ENCODE measurements at places on chromosomes 16 and 17. TPM values are rescaled to one million over a fixed set of nuclear protein-coding genes. Genes with fewer than 3 reads are reported as not detected.

- no peaks in the 10 kb centered on the region for H3K36me3 ChIP-seq
- no peaks in the 10 kb centered on the region for H3K27me3 ChIP-seq
- H3K4me1 ChIP-seq: no peaks in the 10 kb centered on the region
- no peak for DNase-seq
These were observed 98.7 kb downstream of the NPIPB11 start for GRCh38 chr16:29307598-29308507.

DNA sequence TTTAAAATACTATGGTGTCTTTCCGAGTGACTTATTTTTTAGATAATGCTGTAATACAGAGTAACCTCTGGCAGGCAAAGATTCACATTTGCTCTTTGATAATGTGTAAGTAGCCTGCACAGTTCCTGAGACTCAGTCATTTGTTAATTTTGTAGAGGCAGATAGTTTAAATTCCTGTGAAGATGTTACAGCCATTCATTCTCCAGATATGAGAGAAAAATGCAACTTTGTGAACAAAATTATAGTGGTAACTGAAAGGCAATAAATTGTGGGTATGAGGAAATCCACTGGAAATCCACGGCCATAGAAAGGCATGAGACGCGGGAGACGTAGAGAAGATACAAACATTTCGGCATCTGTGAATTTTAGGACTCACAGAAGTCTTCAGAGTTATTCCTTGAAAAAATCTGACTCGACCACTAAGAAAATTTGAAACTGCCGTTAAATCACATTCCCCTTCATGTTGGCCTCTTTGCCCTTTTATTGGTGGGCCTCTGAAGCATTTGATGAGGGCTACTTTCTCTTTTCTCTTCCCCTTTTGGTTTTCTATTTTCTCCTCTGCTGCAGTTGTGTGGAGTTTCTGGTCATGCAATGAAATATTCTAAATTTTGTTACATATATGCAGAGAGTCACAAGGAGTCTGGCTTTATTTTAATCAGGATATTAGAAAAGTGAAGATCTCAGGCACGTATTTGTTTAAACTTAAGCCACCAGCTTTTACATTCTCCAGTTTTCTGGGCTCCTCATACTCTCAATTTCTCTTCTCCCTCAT is 18.8 kb downstream of the HS3ST3A1 start:
- no peak overlapping the region for H3K4me3 ChIP-seq
- no peaks in the 10 kb centered on the region for H3K36me3 ChIP-seq
- H3K4me1 ChIP-seq: no peaks in the 10 kb centered on the region
- H3K27ac ChIP-seq: no peak overlapping the region
- H3K27me3 ChIP-seq: no peaks in the 10 kb centered on the region

Gene PRM2
- total RNA-seq: not detected

Gene PRAC2
- total RNA-seq: not detected

DNA sequence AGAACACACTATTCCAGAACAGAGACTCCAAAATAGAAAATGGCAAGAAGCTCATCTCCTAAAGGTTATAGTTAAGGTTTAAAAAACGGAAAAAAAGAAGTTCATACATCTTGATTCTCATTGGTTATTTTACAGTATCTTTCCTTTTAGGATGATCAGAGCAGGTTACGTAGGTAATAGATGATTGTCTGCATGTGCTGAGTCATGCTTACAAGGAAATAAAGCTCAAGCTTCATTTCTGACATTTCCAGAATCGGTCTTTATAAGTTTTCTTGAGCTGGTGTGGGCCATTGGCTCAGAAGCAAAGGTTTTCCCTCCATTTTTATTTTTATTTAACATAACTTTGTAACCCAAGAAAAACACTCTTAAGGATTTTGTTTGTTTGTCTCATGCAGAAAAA is 1030.3 kb upstream of the CDH8 start:
- H3K27me3 ChIP-seq: no peaks in the 10 kb centered on the region
- DNase-seq: no peak
- H3K4me1 ChIP-seq: no peaks in the 10 kb centered on the region
- no peaks in the 10 kb centered on the region for H3K36me3 ChIP-seq
- no peak overlapping the region for H3K27ac ChIP-seq

GRCh38 chr17:75199886-75200618 is 5.4 kb upstream of the NUP85 start:
- DNase-seq: no peak
- no peak overlapping the region for H3K4me3 ChIP-seq
- no peaks in the 10 kb centered on the region for H3K27me3 ChIP-seq
- peaks cover 7% of the 10 kb centered on the region for H3K4me1 ChIP-seq
- no peak overlapping the region for H3K27ac ChIP-seq
- no peaks in the 10 kb centered on the region for H3K36me3 ChIP-seq

GRCh38 chr16:12544477-12545296 is 259.0 kb downstream of the CPPED1 start:
- H3K36me3 ChIP-seq: no peaks in the 10 kb centered on the region
- H3K4me1 ChIP-seq: peaks cover 30% of the 10 kb centered on the region

Gene CD300LB
- total RNA-seq: not detected

Gene SRL
- not detected for total RNA-seq

DNA sequence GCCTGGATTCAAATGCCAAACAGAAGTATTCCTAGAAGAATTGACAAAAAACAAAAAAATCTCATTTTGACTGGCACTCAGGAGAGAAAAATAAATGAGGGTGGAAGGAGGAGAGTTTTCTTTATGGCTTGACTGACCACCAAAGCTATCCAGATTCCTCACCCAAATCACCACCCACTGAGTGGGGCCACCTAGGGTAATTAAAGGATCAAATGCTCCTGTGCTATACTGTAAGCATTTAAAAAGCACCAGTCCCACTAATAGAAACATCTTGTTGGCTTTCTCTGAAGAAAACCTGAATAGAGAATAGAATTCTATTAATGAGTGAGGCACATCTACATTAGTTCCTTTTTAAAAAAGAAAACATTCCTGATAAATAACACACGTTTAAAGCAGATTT is 163.3 kb downstream of the ANKFN1 start:
- H3K4me3 ChIP-seq: no peak overlapping the region
- no peak overlapping the region for H3K27ac ChIP-seq
- no peaks in the 10 kb centered on the region for H3K4me1 ChIP-seq
- no peak for DNase-seq
- no peaks in the 10 kb centered on the region for H3K36me3 ChIP-seq

Gene C17orf50
- total RNA-seq: not detected

Gene OTOP2
- not detected for total RNA-seq
